ENCODE measurements at places on chromosomes 2 and 18. TPM values are rescaled to one million over a fixed set of nuclear protein-coding genes. Genes with fewer than 3 reads are reported as not detected.

- peaks cover 61% of the 10 kb centered on the region for H3K4me1 ChIP-seq
- no peak for DNase-seq
- no peaks in the 10 kb centered on the region for H3K27me3 ChIP-seq
- no peaks in the 10 kb centered on the region for H3K36me3 ChIP-seq
- peak overlapping the region; percentile 89 for H3K27ac ChIP-seq
Observed at GRCh38 chr2:233060980-233061590, 943 bp downstream of the INPP5D start.

GRCh38 chr18:66508937-66509336 is 95.0 kb downstream of the CDH19 start:
- H3K4me3 ChIP-seq = no peak overlapping the region
- no peak for DNase-seq
- H3K4me1 ChIP-seq = no peaks in the 10 kb centered on the region
- H3K27ac ChIP-seq = no peak overlapping the region
- no peaks in the 10 kb centered on the region for H3K36me3 ChIP-seq

The SLC9A4 gene
- not detected for total RNA-seq

The CCDC148 gene
- total RNA-seq = 0.30 TPM

The SNTG2 gene
- 0.47 TPM for total RNA-seq

The TIMM21 gene
- 172 TPM for total RNA-seq

DNA sequence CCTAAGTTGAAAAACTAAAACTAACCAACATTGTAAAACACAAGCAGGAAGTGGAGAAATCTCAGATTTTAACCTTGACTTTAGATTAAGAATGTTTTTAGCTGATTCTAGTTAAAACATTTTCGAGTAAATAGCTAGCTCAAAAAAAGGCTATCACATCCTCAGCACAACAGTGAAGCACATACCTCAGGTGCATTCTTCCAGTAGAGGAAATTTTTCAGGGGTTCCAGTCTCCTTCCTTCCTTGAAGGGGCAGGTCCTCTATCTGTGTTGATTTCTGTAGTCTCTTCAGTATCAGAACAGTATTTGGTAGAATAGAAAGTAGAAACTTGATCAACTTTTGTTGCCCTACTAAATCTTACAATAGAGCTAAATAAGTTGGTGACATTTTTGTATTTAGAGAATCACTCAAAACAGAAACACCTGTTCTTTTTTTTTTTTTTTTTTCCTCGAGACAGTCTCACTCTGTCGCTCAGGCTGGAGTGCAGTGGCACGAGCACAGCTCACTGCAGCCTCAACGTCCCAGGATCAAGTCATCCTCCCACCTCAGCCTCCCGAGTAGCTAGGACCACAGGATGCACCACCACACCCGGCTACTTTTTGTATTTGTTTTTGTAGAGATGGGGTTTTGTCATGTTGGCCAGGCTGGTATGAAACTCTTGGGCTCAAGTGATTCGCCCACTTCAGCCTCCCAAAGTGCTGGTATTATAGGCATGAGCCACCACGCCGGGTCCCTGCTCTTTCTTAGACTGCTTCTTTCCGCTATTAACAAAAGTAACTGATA is 6.9 kb upstream of the GPR155 start:
- peak overlapping the region; percentile 2 for H3K4me3 ChIP-seq
- peak overlapping the region; percentile 44 for H3K27ac ChIP-seq
- H3K36me3 ChIP-seq = no peaks in the 10 kb centered on the region
- no peak for DNase-seq

GRCh38 chr2:195482010-195482409 is 175.0 kb upstream of the SLC39A10 start:
- no peaks in the 10 kb centered on the region for H3K4me1 ChIP-seq
- H3K4me3 ChIP-seq = no peak overlapping the region
- H3K27ac ChIP-seq = no peak overlapping the region

The LYPD1 gene
- total RNA-seq = not detected

- H3K4me3 ChIP-seq = no peak overlapping the region
- no peaks in the 10 kb centered on the region for H3K36me3 ChIP-seq
- no peak overlapping the region for H3K27ac ChIP-seq
- no peaks in the 10 kb centered on the region for H3K4me1 ChIP-seq
- no peaks in the 10 kb centered on the region for H3K27me3 ChIP-seq
- DNase-seq = no peak
Observed at GRCh38 chr18:66867653-66868052, 263.8 kb upstream of the CDH19 start.

- no peak overlapping the region for H3K27ac ChIP-seq
- H3K4me1 ChIP-seq = no peaks in the 10 kb centered on the region
- DNase-seq = no peak
- no peaks in the 10 kb centered on the region for H3K36me3 ChIP-seq
- no peak overlapping the region for H3K4me3 ChIP-seq
- peaks cover 3% of the 10 kb centered on the region for H3K27me3 ChIP-seq
Observed at GRCh38 chr18:37631422-37631821, 65.8 kb upstream of the CELF4 start.

GRCh38 chr2:76498360-76498759 is 787.6 kb upstream of the GCFC2 start:
- no peak overlapping the region for H3K27ac ChIP-seq
- no peaks in the 10 kb centered on the region for H3K4me1 ChIP-seq
- no peaks in the 10 kb centered on the region for H3K27me3 ChIP-seq
- H3K36me3 ChIP-seq = no peaks in the 10 kb centered on the region

GRCh38 chr2:168962636-168963035 is 61.5 kb downstream of the G6PC2 start:
- H3K4me1 ChIP-seq = no peaks in the 10 kb centered on the region
- no peaks in the 10 kb centered on the region for H3K27me3 ChIP-seq
- no peak overlapping the region for H3K4me3 ChIP-seq

The PFN4 gene
- total RNA-seq = 0.74 TPM

DNA sequence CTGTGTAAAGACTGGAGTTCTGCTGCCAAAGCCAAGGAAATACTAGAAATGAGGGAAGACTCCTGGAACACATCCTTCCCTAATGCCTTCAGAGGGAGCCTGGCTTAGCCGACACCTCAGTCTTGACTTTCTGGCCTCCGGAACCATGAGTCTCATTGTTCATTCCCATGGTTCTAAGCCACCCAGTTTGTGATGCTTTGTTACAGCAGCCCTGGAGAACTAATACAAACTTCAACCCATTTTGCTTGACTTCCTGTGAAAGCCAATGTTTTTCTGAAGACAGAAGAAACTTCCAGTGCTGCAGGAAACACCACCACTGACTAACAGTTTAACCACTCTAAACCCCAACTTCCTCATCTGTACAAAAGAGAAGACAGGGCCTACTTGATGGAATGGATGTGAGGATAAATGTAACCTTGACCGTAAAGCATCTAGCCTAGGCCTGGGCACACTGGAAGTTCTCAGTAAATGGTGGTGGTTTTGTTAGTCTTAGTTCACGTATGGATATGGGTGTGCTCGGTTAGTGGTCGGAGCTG is 85.9 kb upstream of the RFX8 start:
- H3K27ac ChIP-seq = no peak overlapping the region
- no peaks in the 10 kb centered on the region for H3K27me3 ChIP-seq
- H3K4me1 ChIP-seq = peaks cover 22% of the 10 kb centered on the region
- H3K4me3 ChIP-seq = no peak overlapping the region

- H3K27ac ChIP-seq = peak overlapping the region; percentile 6
- no peak for DNase-seq
- no peaks in the 10 kb centered on the region for H3K36me3 ChIP-seq
- H3K4me3 ChIP-seq = peak overlapping the region; percentile 63
- peaks cover 37% of the 10 kb centered on the region for H3K4me1 ChIP-seq
Observed at GRCh38 chr18:12253027-12253426, 1.1 kb upstream of the CIDEA start.

DNA sequence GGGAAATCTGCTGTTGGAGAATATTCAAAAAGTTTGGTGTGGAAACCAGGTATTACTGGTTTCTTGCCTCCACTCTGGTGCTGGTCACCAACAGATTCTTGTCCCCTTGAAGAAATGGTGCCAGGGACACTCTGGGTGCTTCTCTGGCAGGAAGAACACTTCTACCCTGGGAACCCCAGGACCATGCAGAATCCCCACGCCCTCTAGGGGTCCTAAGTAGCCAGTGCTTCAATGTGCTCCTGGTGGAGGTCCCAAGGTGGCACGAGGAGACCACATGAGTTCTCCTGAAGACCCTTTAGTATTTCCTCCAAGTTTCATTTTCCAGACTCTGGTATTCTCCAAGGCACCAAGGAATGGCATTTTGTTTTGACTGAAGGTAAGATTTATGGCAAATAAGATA is 380.6 kb downstream of the TSN start:
- H3K4me3 ChIP-seq = no peak overlapping the region
- H3K27me3 ChIP-seq = no peaks in the 10 kb centered on the region
- H3K36me3 ChIP-seq = no peaks in the 10 kb centered on the region
- no peak for DNase-seq
- H3K4me1 ChIP-seq = no peaks in the 10 kb centered on the region

DNA sequence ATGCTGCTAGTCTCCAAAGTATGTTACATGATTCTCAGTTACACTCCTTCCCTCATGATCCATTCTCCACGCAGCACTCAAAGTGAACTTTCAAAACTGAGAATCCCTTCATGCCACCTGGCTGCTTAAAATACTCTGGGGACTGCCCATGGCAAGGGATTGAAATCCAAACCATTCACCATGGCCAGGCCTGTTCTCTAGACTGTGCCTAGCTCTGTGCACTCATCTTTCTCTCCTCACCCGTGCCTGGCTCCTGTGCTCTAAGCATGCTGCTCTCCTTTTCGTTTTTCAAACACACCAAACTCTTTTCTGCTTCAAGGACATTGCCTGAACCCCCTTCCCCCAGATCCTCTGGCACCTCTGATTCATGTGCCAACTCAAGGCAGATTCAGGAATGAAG is 80.9 kb downstream of the FASTKD2 start:
- H3K4me3 ChIP-seq = no peak overlapping the region
- H3K36me3 ChIP-seq = no peaks in the 10 kb centered on the region
- H3K27ac ChIP-seq = peak overlapping the region; percentile 45
- peaks cover 23% of the 10 kb centered on the region for H3K4me1 ChIP-seq

The UGT1A7 gene
- total RNA-seq = not detected

DNA sequence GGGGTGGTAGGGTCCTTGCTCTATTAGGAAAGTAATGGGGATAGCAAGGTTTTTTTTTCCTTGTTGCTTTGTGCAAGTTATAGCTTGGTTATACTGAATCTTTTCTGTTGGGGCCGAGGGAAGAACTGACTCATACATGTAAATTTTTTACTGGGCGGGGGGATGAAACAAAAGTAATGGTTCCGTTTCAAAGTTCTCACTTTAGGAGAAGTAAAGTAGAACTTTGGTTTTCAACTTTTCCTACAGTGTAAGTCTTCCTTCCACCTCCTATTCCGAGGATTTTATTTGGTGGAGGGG is 1.1 kb downstream of the AFTPH start:
- no peak for DNase-seq
- H3K27me3 ChIP-seq = no peaks in the 10 kb centered on the region
- peak overlapping the region; percentile 98 for H3K4me3 ChIP-seq

GRCh38 chr18:3706279-3707097 is 256.5 kb downstream of the TGIF1 start:
- no peaks in the 10 kb centered on the region for H3K36me3 ChIP-seq
- peaks cover 17% of the 10 kb centered on the region for H3K4me1 ChIP-seq
- H3K27ac ChIP-seq = no peak overlapping the region
- DNase-seq = no peak
- no peaks in the 10 kb centered on the region for H3K27me3 ChIP-seq

- H3K36me3 ChIP-seq = no peaks in the 10 kb centered on the region
- DNase-seq = no peak
- peak overlapping the region; percentile 43 for H3K27ac ChIP-seq
- no peak overlapping the region for H3K4me3 ChIP-seq
- H3K4me1 ChIP-seq = peaks cover 68% of the 10 kb centered on the region
Observed at GRCh38 chr2:134232868-134233727, 20.8 kb upstream of the MGAT5 start.

GRCh38 chr18:60232541-60232940 is 140.0 kb downstream of the MC4R start:
- no peak for DNase-seq
- H3K36me3 ChIP-seq = no peaks in the 10 kb centered on the region
- no peaks in the 10 kb centered on the region for H3K4me1 ChIP-seq
- H3K27me3 ChIP-seq = no peaks in the 10 kb centered on the region

The TTC27 gene
- 7.5 TPM for total RNA-seq

The ABCG8 gene
- not detected for total RNA-seq

GRCh38 chr18:26546875-26547645 is 1.3 kb downstream of the KCTD1 start:
- peak overlapping the region; percentile 84 for H3K27ac ChIP-seq
- DNase-seq = no peak
- H3K27me3 ChIP-seq = peaks cover 15% of the 10 kb centered on the region
- H3K36me3 ChIP-seq = no peaks in the 10 kb centered on the region

GRCh38 chr2:69214898-69215297 is 172.1 kb downstream of the GFPT1 start:
- peaks cover 42% of the 10 kb centered on the region for H3K4me1 ChIP-seq
- DNase-seq = peak; percentile 23
- H3K4me3 ChIP-seq = no peak overlapping the region
- H3K27ac ChIP-seq = peak overlapping the region; percentile 46
- no peaks in the 10 kb centered on the region for H3K27me3 ChIP-seq

The PLA2R1 gene
- total RNA-seq = 2.3 TPM

Data from left ventricle myocardium inferior (tissue), 1 donor.